ENCODE measurements at places on chromosomes 6 and 20. TPM values are rescaled to one million over a fixed set of nuclear protein-coding genes. Genes with fewer than 3 reads are reported as not detected.

NTSR1 gene
- total RNA-seq, result not detected

- no peaks in the 10 kb centered on the region for H3K36me3 ChIP-seq
- DNase-seq, result no peak
- no peak overlapping the region for H3K4me3 ChIP-seq
Measured at GRCh38 chr6:48743738-48744137, 632.7 kb upstream of the PTCHD4 start.

LHFPL5 gene
- total RNA-seq, result not detected

VSX1 gene
- not detected for total RNA-seq

CALHM5 gene
- 1.9 TPM for total RNA-seq

PFDN4 gene
- total RNA-seq, result 15.3 TPM

RPP21 gene
- 30.6 TPM for total RNA-seq

POM121L2 gene
- not detected for total RNA-seq

- no peaks in the 10 kb centered on the region for H3K27me3 ChIP-seq
- DNase-seq, result no peak
- no peaks in the 10 kb centered on the region for H3K36me3 ChIP-seq
- peak overlapping the region; percentile 14 for H3K4me3 ChIP-seq
- peaks cover 64% of the 10 kb centered on the region for H3K4me1 ChIP-seq
Measured at GRCh38 chr6:136762022-136762975, 30.0 kb downstream of the MAP3K5 start.

DNA sequence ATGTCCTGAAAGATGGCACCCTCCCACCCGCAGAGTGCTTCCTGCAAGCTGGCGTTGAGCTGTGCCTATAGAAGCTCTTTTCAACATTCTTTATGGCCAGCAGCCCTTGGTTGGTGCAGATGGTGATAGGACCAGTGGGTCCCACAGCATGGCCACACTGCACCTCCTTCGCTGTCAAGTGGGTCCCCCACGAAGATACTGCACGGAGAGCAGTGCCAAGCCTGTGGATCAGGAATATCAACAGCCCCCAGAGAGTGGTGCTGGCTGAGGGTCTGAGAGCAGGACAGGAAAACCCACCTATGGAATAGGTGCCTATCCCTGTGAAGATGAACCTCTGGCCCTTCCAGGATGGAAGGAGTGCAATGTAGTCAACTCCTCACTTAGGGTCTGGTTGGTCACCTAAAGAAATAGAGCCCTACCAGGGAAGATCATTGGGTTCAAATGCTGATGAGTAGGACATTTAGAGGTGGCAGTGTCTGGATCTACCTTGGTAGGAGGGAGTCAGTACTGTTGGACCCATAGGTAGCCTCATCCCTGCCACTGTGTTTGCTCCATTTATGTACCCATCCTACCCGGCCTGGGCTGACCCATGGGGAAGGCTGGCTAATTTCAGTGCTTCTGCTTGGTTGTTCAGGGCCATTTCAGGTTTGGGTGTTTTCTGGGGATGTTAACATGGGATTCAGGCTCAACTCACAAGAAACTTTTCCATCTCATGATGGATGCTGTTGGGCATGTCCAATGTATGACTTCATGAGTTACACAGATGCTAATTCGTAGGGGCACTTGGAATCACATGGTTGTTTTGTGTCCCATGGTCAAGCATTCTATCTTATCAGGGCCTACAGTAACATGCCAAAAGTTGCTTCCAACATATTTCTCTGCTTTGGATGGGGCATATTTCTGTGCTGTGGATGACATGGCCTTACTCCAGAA, 33.4 kb upstream of the MICB start:
- H3K4me3 ChIP-seq, result peak overlapping the region; percentile 67
- H3K36me3 ChIP-seq, result no peaks in the 10 kb centered on the region
- H3K27me3 ChIP-seq, result no peaks in the 10 kb centered on the region
- no peak for DNase-seq

RBPJL gene
- total RNA-seq, result not detected

DNA sequence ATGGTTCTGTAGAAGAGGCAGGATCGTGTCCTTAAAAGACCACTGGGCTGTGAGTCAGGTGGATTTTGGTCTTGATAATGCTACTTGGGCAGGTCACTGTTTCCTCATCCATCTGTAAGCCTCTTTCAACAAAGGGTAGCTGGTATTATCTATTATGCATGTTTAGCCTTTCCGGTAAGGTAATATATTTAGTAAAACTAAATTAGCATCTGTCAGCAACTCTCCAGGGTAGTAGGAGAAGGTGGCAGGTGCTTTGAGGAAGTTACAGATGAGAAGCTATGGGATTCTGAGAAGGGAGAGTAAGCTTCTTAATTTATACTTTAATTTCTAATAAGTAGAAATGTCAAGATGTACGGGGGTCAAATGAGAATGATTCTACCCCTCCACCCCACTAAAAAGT, 86.9 kb upstream of the TGM3 start:
- peaks cover 18% of the 10 kb centered on the region for H3K4me1 ChIP-seq
- H3K4me3 ChIP-seq, result no peak overlapping the region
- H3K27ac ChIP-seq, result no peak overlapping the region
- no peaks in the 10 kb centered on the region for H3K36me3 ChIP-seq
- DNase-seq, result no peak
- peaks cover 41% of the 10 kb centered on the region for H3K27me3 ChIP-seq

DNA sequence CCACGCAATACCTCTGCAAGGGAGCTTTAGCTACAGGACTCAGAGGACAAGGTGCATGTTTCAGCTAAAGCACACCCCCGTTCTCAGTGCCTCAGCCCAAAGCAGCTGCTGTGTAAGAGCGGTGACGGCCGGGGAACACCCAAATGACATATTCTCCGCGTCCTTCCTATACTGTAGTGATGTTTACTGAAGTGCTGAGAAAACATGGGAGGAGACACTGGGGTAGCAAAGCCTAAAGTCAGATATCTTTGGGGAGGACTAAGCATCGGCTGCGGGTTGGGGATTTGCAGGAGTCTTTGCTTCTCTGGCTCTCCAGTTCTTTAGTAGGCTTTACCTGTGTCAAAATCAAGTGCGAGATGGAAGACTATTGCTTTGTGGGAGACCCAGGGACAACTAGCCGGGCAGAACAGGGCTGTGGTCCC, 1.7 kb downstream of the SLC22A23 start:
- H3K4me3 ChIP-seq, result peak overlapping the region; percentile 70
- H3K36me3 ChIP-seq, result no peaks in the 10 kb centered on the region
- peaks cover 8% of the 10 kb centered on the region for H3K27me3 ChIP-seq

BFSP1 gene
- total RNA-seq, result 2.4 TPM

GLP1R gene
- 0.35 TPM for total RNA-seq

DNA sequence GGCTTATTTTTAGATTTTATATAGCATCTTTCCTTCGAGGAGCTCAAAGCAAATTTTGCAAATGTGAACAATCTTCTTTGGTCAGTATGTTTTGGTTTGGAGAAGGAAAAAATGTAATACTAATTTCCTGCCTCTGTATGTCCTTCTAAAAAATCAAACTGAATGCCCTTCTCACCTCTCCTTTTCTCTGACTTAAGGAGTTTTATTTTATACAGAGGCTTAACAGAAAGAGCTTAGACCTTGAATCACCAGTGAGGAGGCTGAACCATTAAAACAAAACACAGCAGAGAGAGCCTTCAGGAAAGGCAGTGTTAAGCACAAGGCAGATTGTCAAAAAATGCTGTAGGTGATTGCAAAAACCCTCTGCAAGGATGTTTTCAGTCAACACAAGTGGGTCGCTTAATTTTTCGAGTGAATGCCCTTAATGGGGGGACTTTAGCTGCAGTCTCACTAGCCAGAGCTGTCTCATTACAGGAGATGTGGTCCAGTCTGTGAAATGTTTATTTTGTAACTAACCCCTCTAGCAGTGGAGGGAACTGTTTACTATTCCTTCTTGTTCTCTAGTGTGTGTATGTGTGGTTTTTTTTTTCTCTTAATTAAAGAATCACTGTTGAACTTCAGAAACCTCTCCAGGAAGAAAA, 481.3 kb upstream of the CITED2 start:
- H3K27ac ChIP-seq, result no peak overlapping the region
- H3K4me3 ChIP-seq, result no peak overlapping the region
- no peak for DNase-seq

DNA sequence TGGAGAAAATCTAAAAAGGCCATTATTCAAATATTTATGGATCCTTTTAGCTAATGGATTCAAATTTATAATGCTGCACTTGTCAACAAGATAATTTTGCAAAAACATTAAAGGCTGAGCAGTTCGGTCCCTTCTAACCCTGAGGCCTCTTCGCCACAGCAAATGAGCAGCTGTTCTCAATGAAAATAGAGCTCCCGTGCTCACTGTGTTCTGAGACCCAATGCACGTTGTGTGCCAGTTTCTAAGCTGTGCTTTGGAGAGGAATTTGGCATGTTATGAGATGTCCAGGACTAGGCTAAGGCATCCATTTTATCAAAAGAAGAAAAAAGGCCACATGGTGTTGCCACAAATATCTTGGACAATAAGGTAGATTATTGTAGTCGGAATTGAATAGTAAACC, 220.1 kb upstream of the TSHZ2 start:
- H3K27ac ChIP-seq, result no peak overlapping the region
- no peak for DNase-seq
- no peaks in the 10 kb centered on the region for H3K4me1 ChIP-seq
- H3K4me3 ChIP-seq, result no peak overlapping the region

DNA sequence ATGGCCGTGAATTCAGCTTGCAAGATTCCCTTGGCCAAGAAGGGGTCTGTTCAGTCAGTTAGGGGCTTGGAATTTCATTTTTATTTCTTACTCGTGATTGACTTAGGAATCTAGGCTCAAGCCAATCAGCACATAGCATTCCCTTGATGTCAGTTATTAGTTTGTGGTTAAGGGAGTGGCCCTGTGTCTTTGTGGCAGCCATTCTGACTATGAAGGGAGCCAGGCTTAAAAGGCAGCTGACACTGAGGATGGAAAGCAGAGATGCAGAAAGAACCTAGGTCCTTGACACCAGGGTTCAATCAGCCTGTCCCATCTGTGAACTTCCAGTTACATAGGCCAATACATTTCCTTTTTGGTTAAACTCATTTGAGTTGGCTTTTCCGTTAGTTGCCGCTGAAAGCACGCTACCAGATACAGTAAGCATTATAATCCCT, 48.1 kb downstream of the MCUR1 start:
- H3K36me3 ChIP-seq, result no peaks in the 10 kb centered on the region
- H3K4me1 ChIP-seq, result peaks cover 35% of the 10 kb centered on the region
- H3K27ac ChIP-seq, result no peak overlapping the region
- no peaks in the 10 kb centered on the region for H3K27me3 ChIP-seq
- DNase-seq, result no peak
- no peak overlapping the region for H3K4me3 ChIP-seq

NR2E1 gene
- not detected for total RNA-seq

DNA sequence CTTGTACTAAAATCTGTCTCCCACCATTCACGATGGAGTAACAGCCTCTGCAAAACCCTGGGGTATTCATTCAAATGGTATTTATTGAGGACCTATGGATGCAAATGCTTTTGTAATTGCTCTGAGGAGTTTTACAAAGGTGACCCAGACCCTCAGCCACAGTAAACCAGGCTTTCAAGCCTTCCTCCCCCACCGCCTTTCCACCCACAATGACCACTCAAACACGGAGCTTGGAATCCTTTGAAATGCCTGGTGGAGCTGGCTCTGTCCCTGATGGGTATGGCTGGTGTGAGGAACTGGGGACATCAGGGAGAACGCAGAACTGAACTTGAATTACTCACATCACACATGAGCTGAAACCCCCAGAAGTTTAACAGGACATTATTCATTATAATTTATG, 246.4 kb downstream of the CDH26 start:
- no peaks in the 10 kb centered on the region for H3K4me1 ChIP-seq
- H3K27me3 ChIP-seq, result no peaks in the 10 kb centered on the region
- H3K36me3 ChIP-seq, result no peaks in the 10 kb centered on the region
- no peak overlapping the region for H3K4me3 ChIP-seq
- no peak overlapping the region for H3K27ac ChIP-seq
- no peak for DNase-seq

DNA sequence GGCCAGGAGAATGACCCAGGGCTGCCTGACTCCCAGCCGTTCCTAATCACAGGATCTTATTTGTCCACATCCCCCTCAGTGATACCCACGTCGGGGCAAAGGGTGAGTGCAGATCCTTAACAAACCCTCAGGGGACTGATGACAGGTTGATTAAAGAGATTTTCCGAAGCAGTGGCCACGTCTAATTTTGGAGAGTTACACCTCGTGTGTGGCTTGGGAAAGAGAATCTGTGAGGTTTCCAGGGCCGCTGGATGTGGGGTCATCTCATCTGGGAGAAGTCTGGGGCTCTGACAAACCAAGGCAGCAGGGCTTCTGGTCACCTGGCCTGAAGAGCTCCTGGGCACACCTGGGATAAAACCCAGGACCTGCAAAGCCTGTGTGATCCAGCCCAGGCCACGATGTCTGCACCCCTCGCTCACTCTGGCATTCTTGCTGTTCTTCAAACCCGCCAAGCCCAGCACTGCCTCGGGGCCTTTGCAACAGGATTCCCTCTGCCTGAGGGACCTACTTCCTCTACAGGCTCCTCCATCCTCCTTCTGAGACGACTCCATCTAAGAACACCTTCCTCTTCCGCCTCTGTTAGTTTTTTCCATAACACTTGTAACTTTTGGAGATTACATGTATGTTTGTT, 4.7 kb downstream of the JPH2 start:
- no peaks in the 10 kb centered on the region for H3K36me3 ChIP-seq
- H3K4me1 ChIP-seq, result peaks cover 7% of the 10 kb centered on the region
- no peak overlapping the region for H3K4me3 ChIP-seq
- no peak overlapping the region for H3K27ac ChIP-seq

MACROD2 gene
- 73.0 TPM for total RNA-seq

DNA sequence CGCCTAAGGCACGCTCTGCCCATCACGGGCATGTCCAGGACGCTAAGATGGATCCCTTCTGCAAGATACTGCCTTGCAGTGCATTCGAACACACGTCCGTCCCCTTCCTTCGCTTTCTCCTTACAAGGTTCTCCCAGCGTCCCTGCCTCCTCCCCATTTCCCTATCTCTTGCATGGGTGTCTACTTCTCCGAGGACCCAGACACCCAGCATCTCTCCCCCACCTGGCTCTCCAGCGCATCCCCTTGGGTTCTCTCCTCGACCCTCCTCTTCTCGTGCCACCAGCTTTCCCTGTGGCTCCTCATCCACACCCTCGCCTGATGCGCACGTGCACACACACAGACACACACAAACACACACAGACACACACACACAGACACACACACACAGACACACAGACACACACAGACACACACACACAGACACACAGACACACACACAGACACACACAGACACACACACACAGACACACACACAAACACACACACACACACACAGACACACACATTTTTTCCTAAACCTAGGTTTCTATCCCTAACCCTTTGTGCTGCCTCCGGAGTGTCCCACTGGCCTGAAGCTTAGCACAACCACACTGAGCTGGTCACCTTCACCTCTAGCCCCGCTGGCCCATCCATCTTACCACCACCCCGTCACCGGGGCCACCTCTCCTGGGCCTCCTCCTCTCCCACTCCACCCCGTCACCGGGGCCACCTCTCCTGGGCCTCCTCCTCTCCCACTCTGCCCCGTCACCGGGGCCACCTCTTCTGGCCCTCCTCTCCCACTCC, 31.9 kb downstream of the ANKRD60 start:
- H3K27ac ChIP-seq, result no peak overlapping the region
- H3K4me1 ChIP-seq, result no peaks in the 10 kb centered on the region
- peaks cover 19% of the 10 kb centered on the region for H3K27me3 ChIP-seq
- no peaks in the 10 kb centered on the region for H3K36me3 ChIP-seq

Measured in lower lobe of right lung (tissue), 2 donors.